Muscle of back (tissue), 13 donors: ENCODE measurements at places on chromosomes 12 and 14.

DNA sequence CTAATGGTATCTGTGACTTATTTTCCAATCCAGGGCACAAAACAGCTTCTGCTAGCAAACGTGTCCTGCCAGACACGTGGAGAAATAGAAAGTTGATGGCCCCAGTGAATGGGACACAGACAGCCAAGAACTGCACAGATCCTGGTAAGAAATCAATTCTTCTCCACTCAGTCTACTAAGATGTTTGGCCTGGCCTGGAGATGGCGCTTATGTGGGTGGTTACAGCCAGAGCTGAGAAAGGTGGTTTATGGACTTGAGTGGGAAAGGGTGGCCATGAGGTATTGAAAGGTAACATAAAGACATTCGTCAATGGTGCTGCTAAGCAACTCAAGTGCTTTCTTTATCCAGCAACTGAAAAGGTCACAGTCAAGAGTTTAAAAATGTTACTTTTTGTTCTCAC, 2.9 kb downstream of the SLC24A4 start:
- no peak for DNase-seq

DNA sequence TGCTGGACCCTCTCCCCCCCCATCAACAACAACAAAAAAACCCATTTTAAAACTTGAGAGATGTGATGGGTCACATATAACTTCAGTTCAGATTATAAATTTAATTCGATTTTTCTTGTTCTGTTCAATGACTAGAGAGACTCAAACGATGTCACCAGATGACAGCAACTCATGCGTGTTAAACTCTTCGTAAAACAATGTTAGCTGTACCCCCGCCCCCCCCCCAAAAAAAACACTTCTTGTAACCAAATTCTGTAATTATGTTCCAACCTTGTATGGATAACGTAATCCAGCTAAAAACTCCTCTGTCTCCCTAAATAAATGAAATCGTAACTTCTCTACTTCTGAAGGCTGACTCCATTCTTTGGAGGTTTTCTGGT, 614 bp upstream of the NACA start:
- DNase-seq = no peak

- DNase-seq = no peak
These were observed 204.9 kb downstream of the DAD1 start for GRCh38 chr14:22384167-22384549.

DNA sequence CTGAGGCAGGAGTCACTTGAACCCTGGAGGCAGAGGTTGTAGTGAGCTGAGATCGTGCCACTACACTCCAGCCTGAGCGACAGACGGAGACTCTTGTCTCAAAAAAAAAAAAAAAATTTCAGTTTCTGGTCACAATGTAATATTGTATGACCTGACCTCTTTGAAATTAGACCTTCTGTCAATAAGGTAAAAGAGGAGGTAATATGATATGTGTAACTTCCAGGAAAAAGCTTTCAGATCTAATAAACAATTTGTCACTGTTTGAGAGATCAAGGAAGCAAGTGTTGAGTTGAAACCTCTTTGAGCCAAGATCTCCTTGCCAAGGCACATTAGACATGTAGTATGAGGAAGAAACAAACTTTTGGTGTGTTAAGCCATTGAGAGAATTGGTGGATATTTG, 101.7 kb upstream of the ATF7IP start:
- no peak for DNase-seq

DNA sequence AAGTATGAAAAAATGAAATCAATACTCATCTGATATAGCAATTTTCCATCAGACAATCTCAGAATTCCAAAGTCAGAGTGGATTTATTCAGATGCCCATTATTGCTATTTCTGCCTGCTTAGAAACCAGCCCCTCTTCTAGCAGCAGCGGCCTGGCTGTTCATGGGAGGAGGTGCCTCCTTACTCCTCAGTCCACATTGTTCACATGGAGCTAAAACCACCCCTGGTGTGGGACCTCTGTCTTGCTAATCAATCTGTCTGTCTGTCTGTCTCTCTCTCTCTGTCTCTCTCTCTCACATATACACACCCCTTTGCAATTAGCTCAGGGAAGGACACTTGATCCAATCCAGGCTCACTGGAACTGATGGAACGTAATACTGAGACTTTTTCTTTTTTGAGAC, 176.1 kb downstream of the APAF1 start:
- no peak for DNase-seq

DNA sequence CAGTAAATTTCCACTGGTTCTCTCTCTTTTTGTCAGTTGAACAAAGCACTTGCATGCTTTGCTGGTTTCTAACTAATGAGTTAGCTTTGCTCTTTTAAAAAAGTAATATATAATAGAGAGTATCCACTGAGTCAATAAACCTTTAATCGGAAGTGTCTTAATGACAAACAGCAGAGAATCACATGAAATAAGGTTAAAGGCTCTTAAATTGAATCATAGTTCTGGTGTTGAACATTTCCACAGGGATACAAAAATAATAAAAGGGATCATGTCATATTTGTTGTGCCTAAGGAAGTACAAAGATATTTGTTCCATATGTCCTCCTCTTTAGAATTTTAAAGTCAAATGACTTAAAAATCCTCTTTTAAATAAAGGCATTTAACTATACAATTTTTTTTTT, 362.6 kb downstream of the LRIG3 start:
- no peak for DNase-seq

GRCh38 chr12:11578461-11578993, 70.9 kb upstream of the ETV6 start:
- DNase-seq = no peak

DNA sequence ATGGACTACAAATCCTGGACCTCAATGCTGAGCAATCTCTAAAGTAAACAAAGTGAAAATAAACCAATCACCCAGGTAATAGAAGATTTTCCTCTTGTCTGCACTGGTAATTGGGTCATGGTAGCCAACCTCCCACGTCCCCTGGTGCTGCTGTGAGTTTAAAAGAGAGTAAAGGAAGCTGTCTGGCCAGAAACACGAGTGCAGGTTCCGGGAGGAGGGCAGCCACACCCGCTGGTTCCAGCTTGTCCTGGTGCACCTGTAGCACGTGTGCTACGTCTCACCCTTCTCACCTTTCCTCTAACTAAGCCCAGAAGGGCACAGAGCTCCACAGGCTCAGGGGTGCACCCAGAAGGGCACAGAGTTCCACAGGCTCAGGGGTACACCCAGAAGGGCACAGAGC, 5.4 kb downstream of the CRACR2A start:
- DNase-seq = no peak
